Smooth muscle cell of the umbilical artery (primary cell): ENCODE measurements at places on chromosomes 2 and 18. TPM values are rescaled to one million over a fixed set of nuclear protein-coding genes. Genes with fewer than 3 reads are reported as not detected.

The CPLX4 gene
- total RNA-seq: not detected in 2 replicates

The LIPG gene
- 8.9 and 15.0 TPM in 2 replicates for total RNA-seq

The NOSTRIN gene
- total RNA-seq: not detected in 2 replicates

The DHRS9 gene
- 0.09 TPM in 1 of 2 replicates, not detected in the other for total RNA-seq

The TMEFF2 gene
- total RNA-seq: 0.89 and 5.6 TPM in 2 replicates

The GAREM2 gene
- total RNA-seq: 1.5 TPM in 2 replicates

The SERPINB8 gene
- total RNA-seq: 25.2 and 37.7 TPM in 2 replicates

The MRO gene
- total RNA-seq: 0.30 and 1.6 TPM in 2 replicates

The HOXD3 gene
- 0.92 and 2.4 TPM in 2 replicates for total RNA-seq

The KANSL3 gene
- 36.5 and 37.4 TPM in 2 replicates for total RNA-seq

The MERTK gene
- total RNA-seq: 0.30 and 0.46 TPM in 2 replicates

The CAPN14 gene
- total RNA-seq: under 0.01 and 0.14 TPM in 2 replicates

The RNF152 gene
- 11.9 and 26.0 TPM in 2 replicates for total RNA-seq
